ENCODE measurements at places on chromosomes 12 and 14.

DNA sequence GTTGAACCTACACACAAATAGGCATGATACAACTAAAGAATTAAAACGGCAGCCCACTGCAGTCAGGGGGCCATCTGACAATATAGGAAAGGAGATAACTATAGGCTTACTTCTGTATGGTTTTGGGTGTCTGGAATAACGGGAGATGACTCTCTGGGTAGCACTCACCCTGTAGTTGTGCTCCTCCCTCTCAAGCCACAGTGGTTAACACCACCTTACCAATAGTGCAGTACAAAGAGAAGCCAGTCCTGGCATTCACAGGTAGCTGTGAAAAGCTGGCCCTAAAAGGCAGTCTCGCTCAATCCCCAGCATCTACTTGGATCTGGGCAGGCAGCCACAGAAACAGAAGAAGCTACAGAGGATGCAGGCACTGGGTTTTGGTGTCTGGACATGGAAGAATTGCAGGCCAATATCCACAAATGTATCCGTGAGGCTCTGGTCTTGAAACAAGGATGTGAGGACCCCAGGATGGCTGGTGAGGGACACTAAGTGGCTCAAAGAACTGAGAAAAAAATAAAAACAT is 93.0 kb downstream of the DPF3 start:
- DNase-seq = no peak

DNA sequence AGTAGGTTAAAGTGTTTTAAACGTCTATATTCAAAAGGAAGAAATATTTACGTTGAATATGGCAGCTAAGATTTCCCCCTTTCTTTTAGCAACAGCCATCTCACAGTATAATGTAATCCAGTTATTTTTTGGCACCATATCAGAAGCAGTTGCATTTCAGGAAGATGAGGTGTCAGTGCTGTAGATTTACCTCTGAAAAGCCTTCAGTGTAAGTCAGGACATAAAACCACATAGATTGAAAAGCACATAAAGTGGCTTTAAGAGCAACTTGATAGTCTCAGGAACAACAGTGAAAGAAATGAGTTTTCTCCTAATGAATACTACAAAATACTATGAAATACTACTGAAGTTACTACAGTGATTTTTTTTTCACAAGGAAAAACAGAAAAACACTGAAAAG is 6.9 kb downstream of the MLH3 start:
- DNase-seq = no peak

DNA sequence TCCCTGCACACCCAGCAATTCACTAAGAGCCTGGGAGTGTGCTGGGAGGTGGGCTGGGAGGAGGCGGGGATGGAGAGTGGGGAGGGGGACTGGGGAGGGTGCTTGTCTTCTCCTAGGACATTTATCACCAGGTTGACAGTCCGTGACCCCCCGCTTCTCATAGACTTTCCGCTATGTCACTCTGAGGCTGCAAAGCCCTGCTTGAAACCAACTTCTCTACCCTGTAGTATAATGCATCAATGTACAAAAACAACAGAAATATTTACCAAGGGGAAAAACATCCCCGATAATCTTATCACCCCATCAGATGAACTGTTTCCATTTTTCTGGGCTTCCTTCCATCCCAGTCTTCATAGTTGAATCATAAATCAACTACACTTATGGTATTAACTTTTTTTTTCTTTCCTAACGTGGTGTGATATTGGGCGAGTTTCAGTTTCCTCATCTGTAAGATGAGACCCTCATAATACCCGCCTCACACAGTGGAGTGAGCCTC is 28.6 kb upstream of the BATF start:
- DNase-seq = no peak

GRCh38 chr12:460261-461230 is 807 bp downstream of the B4GALNT3 start:
- DNase-seq = peak; percentile 52

GRCh38 chr14:83251402-83251801 is 1717.7 kb upstream of the SEL1L start:
- no peak for DNase-seq

DNA sequence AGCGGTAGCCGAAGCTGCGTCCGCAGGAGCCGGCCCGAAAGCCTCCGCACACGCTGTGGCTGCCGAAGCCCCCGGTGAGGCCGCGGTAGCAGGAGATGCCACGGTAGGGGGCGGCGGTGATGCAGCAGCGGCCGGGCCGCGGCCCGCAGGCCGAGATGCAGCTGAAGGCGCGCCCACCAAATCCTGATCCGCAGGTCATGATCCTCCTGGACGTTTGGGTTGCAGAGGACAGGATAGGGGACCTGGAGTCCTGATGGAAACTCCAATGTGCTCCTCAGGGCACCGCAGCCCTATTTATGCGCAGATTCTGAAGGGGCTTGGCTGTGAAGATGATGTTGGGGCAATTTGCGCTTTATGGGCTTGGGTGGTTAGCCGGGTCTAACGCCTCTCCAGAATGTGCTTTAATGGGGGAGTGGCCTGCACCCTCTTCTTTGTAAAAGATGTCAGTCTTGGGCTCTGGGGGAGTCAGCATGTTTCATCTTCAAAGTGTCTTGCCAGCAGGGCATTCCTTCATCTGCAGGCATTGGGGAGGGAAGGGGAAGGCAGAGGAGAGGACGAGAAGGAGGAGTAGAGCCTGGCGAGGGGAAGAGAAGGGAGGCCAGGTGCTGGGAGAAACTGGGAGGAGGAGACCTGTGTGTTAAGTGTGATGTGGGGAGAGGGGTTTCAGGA is at the start of gene KRT81:
Gene KRT81, minus strand, starts transcription at position 268 of the 669 bp plus-strand sequence. Its CDS starts 69 bp downstream, at position 199.
- DNase-seq = no peak

GRCh38 chr14:68819260-68819691 is 26.4 kb upstream of the ZFP36L1 start:
- peak; percentile 40 for DNase-seq

DNA sequence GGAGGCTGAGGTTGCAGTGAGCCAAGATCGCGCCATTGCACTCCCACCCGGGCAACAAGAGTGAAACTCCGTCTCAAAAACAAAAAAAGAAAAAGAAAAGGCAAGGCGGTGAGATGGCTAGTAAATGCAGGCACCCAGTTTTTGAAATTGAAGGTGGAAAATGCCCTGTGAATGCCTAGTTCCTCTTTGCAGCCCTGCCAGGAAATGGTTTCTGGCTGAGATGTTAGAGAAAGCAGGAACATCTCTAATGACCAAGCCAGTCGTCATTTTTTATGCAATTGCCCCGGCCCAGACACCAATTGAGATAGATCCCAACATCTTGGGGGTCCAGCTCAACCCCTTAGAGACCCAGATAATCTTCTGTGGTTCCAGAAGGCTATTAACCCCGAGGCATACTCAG is 17.0 kb downstream of the SLC8A3 start:
- no peak for DNase-seq

GRCh38 chr12:24561882-24562770 is 386.8 kb downstream of the BCAT1 start:
- DNase-seq = peak; percentile 30

GRCh38 chr14:105899657-105900397 is 373.4 kb downstream of the TMEM121 start:
- no peak for DNase-seq

GRCh38 chr12:90044069-90044468 is 335.4 kb upstream of the ATP2B1 start:
- no peak for DNase-seq

DNA sequence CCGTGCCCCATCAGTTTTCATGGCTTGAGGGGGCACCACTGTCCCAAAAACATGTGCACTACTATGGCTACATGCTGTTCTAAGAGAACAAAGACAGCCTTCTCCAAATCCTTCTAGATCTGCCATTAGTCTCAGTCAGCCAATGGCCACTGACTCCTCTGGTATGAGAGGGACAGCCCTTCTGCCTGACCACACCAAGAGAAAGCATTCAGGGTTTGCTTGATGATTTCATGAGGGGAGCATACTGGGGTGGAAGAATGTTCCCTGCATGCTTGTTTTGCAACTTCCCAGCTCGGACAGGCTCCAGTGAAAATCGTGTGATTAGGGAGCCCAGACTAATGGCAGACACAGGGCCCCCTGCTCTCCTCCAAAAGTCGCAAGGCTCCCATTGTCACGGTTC is 199.6 kb upstream of the ALG10B start:
- DNase-seq = no peak

DNA sequence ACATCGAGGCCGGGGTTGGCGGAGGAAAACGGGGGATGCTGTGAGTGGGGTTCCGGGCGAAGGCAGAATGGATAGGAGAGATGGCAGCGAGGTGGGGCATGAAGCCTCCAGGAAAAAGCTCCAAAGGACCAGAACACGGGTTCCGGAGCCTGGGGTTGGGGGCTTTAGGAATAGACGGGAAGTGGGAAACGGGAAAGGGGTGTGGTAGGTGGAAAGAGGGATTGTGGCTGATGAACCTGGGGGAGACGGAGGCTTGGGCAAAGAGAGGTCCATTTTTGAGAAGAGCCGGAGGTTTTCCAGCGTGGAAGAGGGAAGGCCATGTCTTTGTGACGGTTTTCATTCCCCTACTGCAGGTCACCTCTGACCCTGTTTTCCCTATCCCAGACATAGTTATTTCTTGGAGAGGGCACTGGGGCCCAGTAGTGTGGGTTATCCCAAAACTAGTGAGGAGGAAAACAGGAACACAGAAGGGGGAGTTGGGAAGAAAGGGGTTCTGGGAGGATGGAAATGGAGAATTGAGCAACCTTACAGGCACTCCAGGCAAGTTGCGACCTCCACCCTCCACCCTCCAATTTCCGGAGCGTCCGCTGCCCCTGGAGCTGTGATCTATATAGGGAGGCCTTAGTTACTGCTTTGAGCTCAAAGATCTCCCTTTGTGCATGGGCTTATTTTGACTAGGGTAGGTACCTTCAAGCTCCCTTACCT is 1.1 kb downstream of the ATN1 start:
- no peak for DNase-seq

GRCh38 chr12:42673535-42673934 is 84.0 kb upstream of the PRICKLE1 start:
- DNase-seq = no peak

DNA sequence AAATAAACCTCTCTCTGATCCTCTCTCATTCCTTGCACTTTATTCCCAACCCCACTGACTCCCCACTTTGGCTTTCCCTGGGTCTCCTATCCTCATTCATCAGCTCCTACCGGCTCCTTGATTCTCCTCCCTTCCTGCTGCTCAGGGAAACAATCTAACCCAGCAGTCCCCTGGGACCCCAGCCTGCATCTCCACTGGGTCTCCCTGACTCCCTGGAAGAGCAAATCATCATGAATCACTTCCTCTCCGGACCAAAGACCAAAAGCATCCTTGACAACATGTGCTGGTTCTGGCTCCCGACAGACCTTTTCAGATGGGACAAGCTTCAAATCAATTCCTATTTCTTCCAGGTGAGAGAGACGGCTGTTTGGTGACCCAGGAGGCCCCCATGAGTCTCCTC is 76.6 kb downstream of the HSPB8 start:
- no peak for DNase-seq

DNA sequence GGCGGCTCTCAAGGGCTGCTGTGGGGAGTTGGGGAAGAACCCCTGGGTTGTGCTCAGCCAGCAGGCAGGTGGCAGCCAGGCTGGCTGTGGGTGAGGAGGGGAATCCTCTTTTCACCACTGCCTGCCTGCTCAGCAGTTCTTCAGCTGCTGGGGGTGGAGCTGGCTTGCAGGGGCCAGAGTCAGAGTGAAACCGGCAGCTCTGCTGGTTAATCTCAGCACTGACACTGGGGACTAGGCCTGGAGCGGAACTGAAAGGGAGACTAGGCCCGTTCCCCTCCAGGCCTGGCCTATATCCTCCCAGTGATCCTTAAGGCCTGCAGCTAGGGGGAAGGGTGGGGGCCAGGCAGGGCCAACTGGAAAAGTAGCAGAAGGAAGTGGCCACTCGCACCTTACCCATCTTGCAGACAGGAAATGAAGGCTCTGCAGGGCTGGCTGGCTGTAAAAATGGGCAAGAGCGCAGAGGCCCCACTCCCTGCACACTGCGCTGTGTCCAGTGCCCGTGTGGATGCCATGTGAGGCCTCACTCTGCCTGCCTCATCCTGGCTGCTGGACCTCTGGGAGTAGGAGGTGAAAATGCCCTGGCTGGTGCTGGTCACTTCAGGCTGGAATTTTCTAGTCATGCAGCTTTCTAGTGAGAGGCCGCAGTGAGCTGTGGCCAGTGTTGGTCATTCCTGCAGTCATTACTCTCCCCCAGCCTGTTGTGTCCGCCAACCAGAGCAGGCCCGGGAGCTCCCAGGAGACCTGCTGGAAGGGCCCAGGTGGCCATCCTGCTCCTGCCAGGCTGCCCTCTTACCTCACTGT is 39.4 kb downstream of the SH2B3 start:
- DNase-seq = peak; percentile 88

DNA sequence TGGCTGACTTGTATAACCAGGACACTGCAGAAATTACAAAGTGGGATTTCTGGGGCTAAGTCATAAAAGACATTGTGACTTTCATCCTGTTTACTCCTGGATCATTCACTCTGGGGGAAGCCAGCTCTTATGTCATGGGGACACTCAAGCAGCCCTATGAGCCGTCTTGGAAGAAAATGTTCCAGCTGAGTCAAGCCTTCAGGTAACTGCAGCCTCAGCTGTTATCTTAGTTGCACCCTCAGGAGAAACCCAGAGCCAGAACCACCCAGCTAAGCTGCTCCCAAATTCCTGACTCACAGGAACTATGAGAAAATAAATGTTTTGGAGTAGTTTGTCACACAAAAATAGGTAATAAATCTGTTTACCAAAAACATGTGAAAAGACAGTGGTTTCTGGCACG is 43.1 kb upstream of the GXYLT1 start:
- no peak for DNase-seq

GRCh38 chr12:58919231-58920101 is 838 bp downstream of the LRIG3 start:
- no peak for DNase-seq

DNA sequence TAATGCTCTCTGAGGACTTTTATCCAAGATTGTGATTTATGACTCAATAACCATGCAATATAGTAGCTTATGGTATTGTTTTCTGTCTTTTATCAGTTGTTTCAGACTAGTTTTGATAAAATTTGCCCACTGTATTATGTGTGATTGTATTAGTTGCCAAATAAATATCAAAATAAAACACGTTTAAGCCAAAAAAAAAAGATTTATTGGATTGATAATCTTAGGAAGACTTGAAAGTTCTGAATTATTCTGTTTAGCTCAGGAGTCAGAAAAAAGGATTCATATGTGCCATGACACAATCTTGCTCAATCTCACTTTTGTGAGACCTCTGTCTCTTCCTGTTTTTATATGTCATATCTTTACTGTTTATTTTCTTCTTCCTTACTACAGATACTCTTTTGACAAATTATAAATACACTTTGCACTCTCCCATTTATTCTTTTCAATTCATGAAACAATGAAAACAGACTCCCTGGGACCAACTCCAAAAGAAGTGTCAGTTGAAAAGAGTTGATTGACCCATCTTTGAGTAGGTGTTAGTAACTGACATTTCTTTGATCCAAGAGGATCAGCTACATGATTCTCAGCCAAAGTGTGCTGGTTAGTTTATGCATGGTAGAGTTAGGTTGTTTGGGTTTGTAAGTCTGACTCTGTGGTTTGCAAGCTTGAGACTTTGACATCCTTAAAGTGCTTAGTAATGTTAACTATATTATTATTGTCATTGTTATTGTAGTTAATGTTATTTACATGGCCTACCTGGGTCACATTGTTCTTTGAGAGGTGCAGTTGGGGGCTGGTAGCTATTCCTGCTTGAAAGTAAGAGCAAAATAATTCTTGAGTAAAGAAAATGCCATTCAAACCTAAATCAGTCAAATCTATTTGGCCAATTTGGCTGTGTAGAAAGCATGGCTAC is 2.5 kb downstream of the OR6C76 start:
- no peak for DNase-seq

All from stimulated activated CD8-positive, alpha-beta memory T cell treated with anti-CD3 and anti-CD28 coated beads, Interleukin-4, amount 100 ng/mL, for 48 hours (primary cell).